ENCODE measurements at places on chromosomes 3 and 15.

DNA sequence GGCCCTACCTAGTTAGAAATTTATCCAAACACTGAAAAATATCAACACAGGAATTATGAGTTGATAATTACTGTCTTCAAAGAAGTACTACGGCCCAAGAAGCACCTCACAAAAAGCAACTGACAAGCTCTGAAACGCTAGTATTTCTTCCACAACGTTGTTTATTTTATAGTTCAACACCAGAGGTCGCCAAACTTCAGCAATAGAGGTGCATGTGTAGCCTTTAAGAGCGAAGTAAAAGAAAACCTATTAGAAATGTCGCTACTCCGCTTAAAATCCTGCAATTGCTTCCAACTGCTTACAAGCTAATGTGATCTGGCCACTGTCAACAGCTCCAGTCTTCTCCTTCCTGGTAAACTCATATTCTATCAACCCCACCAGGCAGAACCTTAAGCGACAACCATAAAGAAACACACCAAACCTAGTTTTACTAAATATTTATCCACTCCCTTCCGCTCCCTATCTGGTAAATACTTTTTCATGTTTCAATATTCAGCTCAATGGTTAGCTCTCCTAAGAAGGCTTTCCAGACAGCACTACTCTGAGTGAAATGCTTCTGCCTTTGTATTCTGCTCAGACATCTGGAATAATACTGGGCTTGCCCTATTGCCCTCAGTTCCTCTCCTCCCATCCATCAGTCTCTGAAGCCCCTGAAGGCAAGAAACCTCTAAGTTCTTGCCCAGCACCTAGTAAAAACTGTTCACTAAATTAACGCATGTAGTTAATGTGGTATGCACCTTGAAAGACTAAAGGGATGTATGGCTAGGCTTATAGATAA is 110.2 kb downstream of the NR1I2 start:
- DNase-seq, result peak; percentile 67

DNA sequence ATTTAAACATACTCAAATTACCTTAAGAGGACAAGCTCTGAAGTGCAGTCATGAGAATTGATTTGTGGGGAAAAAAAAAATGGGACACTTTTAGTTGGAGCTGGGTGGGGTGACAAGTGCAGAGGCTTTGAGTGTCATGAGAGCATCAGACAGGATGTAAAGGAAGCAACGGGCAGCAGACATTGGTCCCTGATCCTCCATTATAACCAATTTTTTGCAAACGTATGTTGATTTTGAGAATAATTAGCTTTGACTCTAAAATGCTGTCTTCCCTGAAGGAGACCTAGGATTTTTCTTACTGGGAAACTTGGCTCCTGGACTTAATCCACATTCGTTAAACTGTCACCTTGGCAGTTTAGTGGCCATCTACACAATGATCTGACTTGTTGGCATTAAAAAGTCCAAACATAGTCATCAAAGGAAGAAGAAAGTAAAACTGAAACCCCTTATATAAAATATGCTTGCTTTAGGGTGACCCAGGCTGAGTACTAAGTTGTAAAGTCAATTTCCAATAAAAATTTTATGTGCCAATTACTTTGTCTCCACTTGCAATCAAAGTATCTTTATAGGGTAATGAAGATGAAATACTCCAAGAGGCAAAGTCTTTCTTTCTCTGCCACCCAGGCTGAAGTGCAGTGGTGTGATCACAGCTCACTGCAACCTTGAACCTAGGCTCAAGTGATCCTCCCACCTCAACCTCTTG is 45.6 kb downstream of the BCL2L10 start:
- DNase-seq, result no peak

- no peak for DNase-seq
Measured at GRCh38 chr3:160968761-160969160, 136.4 kb downstream of the B3GALNT1 start.

DNA sequence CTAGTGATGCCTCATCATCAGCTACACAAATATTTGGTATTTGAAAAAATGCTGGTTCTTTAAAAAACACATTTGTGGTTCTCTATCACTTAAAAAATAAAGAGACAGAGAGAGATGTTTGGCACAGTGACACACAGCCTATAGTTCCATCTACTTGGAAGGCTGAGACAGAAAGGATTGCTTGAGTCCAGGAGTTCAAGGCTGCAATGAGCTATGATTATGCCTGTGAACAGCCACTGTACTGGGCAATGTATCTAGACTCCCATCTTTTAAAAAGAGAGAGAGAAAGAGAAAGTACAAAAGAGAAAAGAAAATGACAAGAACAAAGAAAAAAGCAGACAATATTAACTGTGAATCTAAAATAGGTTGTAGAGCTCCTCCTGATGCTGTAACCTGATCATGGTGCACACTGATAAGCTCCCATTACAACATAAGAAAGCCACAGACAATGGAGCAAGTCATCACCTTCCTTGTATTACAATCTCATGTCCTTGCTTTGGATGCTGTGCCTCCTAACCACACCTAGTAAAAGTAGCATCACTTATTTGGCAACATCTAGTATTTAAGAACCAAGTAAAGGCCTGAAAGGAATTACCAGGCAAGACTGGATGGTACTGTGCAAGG is 31.7 kb upstream of the MAP4 start:
- DNase-seq, result no peak

DNA sequence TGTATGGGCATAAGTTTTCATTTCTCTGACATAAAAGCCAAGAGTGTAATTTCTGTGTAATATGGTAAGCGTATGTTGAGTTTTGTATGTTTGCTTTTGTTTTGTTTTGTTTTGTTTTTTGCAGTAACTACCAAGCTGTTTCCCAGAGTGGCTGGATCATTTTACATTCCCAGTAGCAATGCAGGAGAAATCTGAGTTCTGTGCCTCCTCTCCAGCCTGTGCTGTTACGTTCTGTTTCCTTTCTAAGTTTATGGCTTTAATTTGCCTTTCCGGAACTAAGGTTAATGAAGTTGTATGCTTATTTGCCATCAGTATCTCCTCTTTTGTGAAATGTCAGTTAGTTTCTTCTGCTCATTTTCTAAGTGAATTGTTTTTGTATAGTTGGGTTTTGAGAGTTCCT is 307.8 kb downstream of the GABRG3 start:
- DNase-seq, result no peak

DNA sequence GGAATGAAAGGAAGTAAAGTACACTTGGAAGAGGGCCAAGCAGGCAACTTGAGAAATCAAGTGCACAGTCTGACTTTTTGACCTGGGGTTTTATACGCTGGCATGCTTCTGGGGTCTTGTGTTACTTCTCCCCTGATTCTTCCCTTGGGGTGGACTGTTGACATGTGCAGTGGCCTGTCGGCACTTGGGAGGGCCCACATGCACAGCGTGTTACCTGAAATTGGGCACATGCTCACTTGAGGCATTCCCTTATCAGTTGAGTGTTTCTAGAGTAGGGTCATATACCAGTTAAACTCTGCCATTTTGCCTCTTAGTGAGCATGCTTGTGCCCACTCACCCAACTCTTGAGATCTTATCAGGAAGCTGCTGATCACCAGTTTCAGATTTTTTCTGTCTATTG is 329.1 kb upstream of the SOX2 start:
- no peak for DNase-seq

DNA sequence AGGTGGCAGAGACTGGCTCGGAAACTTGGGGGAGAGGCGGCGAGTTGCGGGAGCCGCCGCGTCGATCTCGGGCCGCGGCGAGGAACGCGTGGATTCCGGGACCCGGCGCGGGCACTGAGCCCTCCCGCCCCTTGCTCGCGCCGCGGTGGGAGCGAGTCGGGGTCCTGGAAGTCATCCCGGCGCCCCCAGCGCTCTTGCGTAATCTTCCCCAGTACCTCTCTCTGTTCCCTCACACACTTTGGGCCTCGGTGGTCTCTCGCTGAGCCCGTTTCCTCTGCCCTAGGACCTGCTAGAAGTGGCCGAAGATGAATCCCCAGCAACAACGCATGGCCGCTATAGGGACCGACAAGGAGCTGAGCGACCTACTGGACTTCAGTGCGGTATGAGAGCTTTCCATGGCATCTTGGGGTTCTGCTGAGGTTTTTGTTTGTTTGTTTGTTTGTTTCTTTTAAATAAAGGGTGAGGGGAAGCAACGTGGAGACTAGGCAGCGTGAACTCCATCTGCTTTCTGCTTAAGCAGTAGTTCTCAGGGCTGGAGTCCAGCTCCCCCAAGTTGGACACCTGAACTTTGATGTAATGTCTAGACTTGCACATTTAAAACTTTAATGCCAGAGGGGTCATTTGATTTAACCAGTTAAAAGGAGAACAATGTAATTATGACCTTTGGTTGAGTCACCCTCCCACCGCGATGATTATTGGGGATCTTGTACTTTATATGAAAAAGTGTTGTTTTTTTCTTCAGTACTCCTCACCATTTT is 1.3 kb downstream of the TCF12 start:
- DNase-seq, result peak; percentile 22

DNA sequence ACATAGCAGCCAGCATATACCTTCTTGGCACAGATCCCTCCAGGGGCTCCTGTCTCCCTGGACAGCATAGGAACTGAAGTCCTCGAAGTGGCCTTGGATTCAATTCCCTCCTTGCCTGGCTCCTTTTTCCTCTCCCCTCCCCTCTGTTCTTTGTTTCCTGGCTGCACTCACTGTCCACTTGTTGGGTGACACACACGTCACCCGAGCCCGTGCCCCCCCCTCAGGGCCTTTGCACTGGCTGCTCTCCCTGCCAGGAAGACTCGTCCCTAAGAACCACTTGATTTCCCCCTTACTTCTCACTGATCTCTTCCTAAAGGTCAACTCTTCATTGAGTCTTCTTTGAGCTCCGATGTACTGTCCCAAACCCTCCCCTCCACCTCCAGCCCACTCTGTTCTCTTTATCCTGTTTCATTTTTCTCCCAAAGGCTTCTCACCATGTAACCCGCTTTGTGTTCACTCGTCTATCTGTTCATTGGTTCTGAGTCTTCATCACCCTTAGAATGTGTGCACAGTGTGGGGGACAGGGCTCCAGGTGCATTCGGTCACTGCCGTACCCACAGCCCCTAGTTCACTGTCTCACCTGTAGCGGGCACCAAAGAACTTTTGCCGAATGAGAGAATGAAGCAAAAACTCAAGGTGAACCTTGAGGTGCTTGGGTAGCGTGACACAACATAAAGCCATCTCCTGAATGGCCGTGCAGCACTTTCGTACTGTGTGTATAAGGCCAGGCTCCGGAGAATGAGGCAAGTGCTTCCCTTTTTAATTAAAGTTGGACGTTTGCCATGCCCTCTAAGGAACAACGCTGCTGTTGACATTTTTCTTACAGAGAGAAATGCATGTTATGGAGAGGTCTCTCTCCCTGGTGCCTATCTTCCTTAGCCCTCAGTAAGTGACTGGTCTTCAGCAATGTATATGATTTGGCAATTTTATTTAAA is 74.0 kb downstream of the CHRNA7 start:
- DNase-seq, result no peak

- no peak for DNase-seq
Measured at GRCh38 chr3:89455240-89455639, 347.8 kb downstream of the EPHA3 start.

DNA sequence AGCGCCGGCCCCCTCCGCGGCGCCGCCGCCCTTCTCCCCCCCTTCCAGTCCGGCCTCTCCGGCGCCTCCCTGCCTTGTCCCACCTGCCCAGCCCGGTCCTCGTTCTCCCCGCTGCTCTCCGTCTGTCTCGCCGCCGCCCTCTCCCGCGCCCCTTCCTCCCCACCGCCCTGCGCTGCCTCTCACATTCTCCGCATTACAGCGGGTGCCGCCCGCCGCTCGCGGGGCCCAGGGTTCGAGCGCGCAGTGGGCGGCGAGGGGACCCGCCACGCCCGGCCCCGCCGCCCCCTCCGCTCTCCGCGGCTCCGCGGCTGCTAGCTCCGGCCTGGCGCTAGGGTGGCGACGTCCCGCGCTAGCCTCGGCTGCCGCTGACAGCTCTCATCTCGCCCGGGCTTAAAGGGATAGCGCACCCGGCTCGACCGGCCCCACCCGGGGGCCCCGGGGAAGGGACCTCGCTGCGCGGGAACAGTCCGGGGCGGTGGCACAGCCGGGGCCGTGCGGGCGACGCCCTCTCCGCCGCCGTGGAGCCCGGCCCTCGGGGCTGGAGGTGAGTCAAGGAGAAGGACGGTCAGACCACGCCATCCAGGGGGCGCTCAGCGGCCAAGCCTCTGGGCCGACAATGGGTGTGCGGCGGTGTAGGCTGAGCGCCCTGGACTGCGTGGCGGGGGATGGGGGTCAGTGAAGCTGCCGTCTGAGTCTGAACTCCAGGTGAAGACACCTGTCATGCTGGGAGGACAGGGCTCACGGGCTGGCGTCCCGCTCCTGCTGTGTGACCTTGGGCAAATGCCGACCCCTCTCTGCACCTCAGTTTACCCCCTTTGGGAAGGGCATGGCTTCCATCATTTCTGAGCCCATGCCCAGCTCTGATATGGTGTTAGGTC is 187.4 kb upstream of the LINGO1 start:
- DNase-seq, result no peak

DNA sequence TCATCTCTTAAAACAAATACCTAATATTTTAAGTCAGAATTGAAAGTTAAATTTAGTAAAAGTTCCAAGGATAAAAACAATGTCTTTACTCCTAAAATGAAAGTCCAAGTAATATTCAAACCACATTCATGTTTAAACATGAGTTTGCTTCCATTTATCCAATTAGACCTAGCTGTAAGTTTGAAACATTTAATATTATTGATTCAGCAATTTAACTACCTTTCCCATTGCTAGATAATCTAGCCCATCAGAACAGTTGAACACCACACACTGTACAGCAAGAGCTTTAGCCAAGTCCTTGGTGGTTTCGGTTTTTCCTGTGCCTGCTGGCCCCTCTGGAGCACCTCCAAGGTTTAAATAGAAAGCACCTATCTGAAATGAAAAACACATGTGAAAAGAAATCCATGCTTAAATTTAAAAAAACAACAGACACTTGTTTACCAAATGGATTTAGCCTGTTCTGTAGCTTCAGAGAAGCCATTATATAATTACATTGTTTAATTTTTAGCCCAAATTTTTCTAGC is 97.8 kb downstream of the DNAH12 start:
- no peak for DNase-seq

- DNase-seq, result no peak
Measured at GRCh38 chr15:62107571-62108121, 40.9 kb downstream of the C2CD4A start.

- DNase-seq, result no peak
Measured at GRCh38 chr3:72821161-72821781, 27.0 kb downstream of the SHQ1 start.

DNA sequence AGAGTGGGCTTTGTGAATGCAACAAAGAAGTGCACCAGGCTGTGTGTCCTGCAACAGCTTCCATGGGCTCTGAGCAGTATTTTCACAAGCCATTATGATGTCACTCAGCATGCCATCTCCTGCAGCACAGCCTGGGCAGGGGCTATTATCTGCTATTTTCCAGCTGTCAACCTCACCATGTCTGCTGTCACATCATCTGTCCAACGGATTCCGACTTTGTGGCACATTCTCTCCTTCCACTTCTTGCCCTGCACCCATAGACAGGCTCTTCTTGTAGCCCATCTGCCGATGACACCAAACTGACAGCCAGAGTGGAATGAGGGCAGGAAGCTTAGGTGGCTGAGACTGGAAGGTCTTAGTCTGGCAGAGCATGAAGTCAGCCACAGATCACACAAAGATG is 691.9 kb downstream of the NTRK3 start:
- no peak for DNase-seq

GRCh38 chr15:40320931-40321371 is 2.5 kb upstream of the INAFM2 start:
- peak; percentile 77 for DNase-seq

GRCh38 chr15:57160823-57161560 is 215.3 kb upstream of the CGNL1 start:
- DNase-seq, result no peak

Data from CD4-positive, alpha-beta T cell treated with Interleukin-4 for 4 hours (primary cell).